ENCODE measurements at places on chromosomes 7 and 10.

DNA sequence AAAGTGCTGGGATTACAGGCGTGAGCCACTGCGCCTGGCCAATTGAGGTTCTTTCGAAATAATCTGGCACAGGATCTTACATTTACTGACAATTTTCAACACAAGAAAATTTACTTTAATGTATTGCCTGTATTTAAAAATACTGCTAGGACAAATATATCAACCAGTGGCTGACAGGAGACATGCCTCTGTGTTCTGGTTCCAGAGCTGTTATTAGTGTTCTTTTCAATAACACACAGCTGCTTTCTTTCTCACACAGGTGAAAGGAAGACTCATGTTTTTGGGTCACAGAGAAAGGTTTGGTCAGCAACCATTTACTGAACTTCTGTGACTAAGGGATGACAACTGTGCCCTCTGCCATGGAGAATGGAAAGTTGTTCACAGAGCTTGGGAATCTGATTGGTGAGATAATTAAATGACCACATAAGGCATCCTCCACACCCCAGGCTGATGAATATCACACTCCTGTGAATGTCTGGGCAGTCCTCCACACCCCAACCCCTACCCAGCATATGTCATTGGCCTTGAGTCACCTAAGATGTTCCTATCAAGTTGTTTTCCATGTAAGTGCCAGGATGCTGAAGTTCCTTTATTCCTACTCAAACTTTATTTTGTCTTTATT lies 180.1 kb downstream of the RAPGEF5 start:
- DNase-seq, result no peak

GRCh38 chr7:98250789-98251188 lies 1.2 kb downstream of the TECPR1 start:
- no peak for DNase-seq

DNA sequence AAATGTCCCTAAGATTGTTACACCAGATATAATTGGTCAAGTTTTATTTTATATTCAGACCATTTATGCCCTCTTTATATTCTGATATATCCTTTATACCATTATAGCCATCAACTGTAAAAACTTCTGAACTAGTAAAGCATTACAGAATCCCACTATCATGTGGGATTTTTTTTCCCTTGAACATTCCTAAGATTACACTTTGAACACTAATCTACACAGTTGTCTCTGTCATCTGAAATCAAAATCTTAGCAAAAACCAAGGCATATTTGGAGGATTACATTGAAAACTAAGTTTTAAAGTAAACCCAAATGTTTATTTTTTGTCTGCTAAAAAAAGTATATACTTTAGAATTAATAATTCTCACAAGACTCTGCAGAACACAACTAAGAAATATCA lies 116.2 kb upstream of the GPR22 start:
- DNase-seq, result no peak

DNA sequence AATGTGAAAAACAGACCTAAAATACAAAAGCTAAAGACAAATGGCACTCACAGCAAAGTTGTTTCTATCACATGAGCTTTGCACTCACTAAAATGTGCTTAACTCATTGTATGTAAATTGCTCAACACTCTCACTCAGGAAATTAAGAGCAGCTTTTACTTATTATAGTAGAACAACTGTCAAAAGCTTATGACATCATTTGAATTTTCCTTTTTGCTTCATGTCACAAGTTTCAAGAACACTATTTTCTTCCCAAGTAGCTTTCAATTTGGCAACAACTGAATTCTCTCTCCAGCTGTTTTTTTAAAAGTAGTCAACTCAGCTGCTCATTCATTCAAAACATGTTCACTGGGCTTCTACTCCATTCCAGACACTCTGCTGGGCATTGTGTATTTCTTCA lies 46.9 kb downstream of the ATE1 start:
- no peak for DNase-seq
